ENCODE measurements at places on chromosomes 6 and 20. TPM values are rescaled to one million over a fixed set of nuclear protein-coding genes. Genes with fewer than 3 reads are reported as not detected.

DNA sequence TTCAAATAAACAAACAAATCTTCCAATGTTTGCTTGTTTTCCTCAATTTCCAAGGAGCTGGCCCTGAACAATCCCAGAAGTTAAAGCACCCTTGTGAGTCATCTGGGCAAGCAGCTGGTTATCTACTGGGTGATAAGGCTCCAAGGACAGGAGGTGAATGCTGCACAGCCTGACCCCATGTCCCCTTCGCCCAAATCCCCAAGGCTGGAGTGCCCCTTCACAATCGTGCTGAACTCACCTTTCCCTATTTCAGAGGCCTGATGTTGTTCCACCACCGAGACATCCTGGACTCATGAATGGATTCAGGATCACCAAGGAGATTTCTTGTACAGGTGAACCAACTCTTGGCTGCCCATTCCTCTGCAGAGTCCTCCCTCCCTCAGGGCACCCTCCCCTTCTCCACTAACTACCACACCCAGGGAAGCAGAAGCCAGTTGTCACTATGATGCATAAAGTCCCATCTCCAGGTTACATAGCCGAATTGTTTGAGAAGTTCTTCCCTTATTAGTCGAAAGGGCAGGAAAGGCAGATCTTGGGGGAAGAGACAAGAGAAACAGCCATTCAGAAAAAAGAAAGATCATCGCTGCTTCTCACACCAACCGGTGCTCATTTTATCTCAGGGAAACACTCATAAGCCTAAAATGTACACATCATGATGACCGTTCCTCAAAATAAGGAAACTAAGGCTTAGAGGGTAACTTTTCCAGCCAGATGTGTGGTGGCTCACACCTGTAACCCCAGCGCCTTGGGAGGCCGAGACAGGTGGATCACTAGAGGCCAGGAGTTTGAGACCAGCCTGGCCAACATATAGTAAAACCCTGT is 138.8 kb upstream of the RREB1 start:
- DNase-seq: no peak

GRCh38 chr6:16504609-16505008 is 256.7 kb downstream of the ATXN1 start:
- no peak for DNase-seq

GRCh38 chr6:135710042-135710441 is 141.5 kb upstream of the PDE7B start:
- no peak for DNase-seq

- DNase-seq: no peak
These were observed 39.9 kb downstream of the YTHDF1 start for GRCh38 chr20:63176034-63176426.

DNA sequence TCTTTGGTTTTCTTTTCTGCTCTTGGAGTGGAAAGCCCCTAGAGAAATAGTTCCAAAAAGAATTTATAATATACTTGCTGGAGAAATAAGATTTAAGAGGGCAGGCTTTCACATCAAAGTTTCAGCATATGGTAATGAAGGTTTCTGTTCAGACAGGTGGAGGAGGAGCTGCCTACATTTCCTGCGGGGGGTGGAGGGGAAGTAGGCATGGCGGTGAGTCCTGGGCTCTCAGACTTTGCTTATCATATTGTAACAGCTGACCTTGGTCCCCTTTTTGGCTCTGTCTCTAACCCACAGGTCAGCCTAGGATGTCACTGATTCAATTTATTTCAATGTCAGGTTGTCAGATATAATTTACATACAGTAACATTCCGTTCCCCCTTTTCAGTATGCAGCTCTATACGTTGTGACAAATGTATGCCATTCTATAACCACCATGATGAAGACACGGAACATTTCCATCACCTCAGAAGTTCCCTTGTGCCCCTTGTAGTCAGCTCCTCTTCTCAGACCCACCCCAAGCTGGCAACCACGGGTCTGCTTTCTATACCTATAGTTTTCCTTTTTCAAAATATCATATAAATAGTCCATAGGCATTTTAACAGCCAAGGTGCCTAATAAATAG is 77.6 kb upstream of the GGTLC1 start:
- DNase-seq: no peak

The KATNA1 gene
- total RNA-seq: 20.1 TPM

The CRIP3 gene
- total RNA-seq: 1.9 TPM

DNA sequence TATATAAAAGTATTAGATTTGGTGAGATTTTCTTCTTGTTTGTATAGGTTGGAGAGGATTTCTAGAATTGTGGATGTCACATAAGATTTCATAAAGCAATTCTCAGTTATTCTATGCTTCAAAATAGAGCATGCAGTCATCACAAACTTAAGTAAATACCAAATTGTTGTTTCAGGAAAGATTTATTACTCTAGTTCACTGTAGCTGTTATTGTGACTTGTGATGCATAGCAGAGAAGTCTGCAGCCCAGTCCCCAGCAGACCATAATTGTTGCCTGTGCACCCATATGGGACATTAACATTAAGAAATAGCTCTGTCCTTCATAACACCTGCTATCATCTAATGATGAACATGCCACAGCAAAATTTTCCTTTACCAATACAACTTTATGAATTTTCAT is 228.0 kb upstream of the FAM83B start:
- DNase-seq: no peak

DNA sequence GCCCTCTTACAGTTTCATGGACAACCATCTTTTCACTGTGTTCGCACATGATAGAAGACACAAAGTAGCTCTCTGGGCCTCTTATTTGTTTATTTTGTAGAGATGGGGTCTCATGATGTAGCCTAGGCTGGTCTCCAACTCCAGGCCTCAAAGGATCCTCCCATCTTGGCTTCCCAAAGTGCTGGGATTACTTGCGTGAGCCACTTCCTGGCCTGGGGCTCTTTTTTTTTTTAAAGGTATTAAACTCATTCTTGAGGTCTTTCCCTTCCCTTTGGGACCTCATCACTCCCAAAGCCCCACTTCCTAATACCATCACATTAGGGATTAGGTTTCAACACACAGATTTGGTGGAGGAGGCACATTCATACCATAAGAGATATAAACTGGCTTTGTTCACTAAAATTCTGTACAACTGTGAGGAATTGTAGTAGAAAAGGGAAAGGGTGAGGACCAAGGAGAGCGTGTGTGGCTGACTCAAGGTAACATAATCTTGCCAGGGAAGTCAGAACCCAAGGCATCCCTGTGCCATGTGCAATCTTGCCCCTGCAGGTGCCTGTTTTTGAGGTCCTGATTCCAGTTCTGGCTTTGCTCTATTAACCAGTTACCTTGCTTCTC is 45.5 kb downstream of the EIF2S2 start:
- no peak for DNase-seq

The RRP36 gene
- total RNA-seq: 48.8 TPM

The ALDH5A1 gene
- total RNA-seq: 6.4 TPM

- no peak for DNase-seq
These were observed 8.9 kb upstream of the RBCK1 start for GRCh38 chr20:399182-399707.

DNA sequence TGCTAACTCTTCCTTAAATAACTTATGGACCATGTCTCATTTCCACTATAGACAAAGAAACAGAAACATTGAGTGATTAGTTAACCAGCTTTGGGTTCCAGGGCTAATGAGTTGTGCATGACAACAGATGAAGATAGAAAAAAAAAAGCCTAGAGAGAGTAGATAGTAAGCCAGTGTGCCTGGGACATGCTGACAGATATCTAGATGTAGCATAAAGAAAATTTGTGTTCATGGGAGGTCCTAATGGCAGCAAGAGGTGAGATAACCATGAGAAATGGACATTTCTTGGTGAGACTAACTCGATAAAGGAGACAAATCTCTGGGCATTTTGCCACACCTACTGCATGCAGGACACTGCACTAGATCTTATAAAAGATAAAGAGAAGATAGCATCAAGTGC is 2.8 kb upstream of the BTN3A3 start:
- DNase-seq: no peak

DNA sequence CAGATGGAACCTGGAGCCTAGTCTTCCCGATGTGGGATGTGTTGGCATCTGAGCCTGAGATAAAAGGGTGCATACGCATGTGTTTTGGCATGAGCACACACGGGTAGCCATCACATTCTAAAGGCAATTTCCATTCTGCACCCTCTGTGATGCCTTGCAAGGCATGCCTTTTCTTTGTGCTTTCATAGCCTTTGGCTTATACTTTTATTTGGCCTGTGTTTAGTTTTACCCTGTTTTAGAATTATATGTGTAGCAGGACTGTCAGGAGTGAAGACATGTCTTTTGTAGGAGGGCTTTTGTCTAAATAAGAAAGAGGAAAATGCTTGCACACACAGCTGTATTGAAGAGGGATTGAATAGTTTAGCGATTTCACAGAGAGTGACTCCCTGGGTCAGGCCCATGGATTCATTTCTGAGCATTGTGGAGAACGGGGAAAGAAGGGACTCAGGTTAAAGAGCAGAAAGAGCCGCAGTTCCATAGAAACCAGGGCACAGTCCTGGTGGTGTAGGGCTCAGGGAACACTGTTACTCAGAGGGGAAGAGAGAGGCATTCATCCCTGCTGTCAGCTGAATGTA is 530.2 kb downstream of the DHX35 start:
- DNase-seq: no peak

- DNase-seq: no peak
These were observed 93.2 kb downstream of the FOXF2 start for GRCh38 chr6:1482381-1483166.

The MYH7B gene
- total RNA-seq: 1.1 TPM

DNA sequence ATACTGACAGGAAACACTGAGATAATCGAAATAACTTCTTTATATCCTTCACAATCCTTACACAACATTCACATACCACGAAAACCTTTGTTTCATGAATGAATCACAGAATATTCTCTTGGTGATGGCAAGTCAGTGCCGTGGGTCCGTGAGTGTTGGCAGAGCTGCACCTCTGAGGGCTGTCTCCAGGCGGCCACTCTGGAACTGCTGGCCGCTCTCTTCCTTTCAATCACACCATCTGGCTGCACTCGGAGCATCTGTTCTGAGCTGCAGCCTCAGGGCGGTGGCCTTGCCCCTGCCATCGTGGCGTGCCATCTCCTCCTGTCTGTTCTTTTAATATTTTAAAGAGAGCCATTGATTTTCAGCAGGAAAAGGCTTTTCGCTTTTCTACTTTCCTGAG is 129.4 kb upstream of the AFDN start:
- no peak for DNase-seq

- no peak for DNase-seq
These were observed 111.5 kb downstream of the MOXD1 start for GRCh38 chr6:132289756-132290155.

DNA sequence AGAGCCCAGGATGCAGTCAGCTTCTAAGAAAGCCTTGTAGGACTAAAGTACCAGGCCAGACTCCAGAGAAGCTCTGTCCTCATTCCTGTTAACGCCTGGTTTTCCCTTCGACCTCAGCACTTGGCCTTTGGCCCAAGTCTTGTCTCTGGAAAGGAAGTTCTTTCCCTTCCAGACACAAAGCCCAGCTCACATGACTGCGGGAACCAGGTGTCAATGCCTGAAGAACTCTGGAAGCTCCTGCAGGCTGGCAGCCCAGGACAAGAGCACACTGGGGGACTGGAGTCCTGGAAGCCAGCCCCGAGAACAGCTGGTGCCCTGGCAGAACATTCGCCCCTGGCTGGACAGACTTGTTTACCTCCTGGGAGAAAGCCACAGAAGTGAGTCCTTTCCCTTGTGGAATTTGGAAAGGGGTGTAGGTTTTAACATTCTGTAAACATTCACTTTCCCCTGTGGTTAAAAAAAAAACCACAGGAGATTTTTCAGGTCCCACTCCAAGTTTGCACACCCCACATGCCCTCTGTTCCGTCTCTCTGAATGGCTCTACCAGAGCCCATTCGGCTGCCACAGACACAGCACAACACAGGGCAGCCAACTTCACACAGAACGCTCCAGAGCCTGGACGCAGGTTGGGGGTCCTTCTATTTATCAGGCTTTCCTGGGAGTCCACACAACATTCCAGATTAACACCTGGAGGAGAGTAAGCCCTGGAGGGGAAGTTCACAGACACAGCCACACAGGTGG is 18.1 kb downstream of the ACSS1 start:
- DNase-seq: peak; percentile 95

- DNase-seq: no peak
These were observed 28.1 kb upstream of the ASXL1 start for GRCh38 chr20:32329817-32330554.

DNA sequence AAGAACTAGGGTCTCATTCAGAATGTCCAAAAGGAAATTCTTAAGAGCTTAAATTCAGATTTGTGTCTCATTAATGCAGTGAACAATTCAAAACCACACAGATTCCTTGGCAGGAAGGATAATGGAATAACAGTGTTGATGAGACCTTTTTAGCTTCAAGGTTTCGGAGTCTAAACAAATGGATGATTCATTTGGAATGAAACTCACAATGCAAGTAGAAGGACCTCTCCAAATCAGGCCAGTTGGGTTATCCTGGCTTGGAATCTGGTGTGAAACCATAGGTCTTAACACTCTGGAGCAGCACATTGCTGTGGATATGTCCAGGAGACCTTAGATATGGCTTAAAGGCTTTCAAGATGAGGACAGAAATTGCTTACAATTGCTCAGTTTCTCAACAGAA is 44.9 kb downstream of the KCTD20 start:
- no peak for DNase-seq

DNA sequence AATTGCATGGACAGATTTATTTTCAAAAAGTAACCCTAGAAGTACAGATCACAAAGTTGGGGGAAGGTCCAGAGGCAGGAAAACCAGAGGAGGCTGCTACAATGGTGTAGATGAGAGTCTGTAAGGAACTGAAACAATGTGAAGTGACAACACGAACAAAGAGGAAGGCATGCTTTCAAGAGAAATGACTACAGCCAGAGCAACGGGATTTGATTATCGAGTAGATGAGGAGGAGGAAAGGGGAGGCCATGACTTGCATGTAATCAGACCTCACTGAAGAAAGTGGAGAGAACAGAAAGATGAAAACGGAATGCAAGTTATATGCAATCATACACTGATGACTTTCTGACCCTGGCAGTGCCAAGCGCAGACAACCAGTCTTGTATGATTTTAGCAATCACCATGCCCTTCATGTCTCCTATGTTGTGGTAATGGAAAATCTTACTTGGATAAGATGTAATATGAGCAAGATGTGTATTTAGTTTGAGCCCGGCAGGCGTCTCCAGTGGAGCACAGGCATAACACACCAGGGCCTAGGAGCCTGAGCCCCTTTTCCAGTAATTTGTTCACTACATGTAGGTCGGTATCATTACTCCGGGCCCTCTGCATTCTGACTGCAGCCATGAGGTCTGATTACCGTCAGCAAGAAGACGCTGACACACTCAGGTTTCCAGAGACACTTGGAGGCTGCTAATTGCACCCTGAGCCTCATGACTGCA is 34.0 kb upstream of the FAM83C start:
- no peak for DNase-seq

The MYLK4 gene
- total RNA-seq: 1.9 TPM

GRCh38 chr20:46040902-46041535 is 12.0 kb downstream of the SLC12A5 start:
- DNase-seq: no peak

DNA sequence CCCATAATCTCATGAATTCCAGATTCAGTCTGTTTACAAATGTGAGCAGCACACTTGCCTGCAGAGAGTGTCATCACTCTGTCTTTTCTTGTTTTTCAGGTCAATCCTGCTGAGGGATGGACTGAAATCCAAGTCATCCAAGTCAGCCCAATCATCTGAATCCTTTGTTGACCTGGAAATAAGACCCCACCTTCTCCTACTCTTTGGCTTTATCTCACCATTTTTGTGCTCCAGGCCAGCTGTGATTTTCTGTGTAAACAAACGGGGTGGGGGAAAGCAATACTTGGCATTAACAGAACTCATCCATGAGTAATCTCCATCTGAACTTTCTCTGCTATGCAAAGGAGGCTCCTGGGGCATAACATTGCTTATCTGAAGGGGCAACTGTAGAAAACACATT is 16.9 kb upstream of the GSTA4 start:
- no peak for DNase-seq

Data from breast epithelium (tissue), 4 donors.